ENCODE measurements at places on chromosomes 3 and 15.

GRCh38 chr15:98914626-98915025 lies 93.0 kb downstream of the PGPEP1L start:
- DNase-seq, result no peak

DNA sequence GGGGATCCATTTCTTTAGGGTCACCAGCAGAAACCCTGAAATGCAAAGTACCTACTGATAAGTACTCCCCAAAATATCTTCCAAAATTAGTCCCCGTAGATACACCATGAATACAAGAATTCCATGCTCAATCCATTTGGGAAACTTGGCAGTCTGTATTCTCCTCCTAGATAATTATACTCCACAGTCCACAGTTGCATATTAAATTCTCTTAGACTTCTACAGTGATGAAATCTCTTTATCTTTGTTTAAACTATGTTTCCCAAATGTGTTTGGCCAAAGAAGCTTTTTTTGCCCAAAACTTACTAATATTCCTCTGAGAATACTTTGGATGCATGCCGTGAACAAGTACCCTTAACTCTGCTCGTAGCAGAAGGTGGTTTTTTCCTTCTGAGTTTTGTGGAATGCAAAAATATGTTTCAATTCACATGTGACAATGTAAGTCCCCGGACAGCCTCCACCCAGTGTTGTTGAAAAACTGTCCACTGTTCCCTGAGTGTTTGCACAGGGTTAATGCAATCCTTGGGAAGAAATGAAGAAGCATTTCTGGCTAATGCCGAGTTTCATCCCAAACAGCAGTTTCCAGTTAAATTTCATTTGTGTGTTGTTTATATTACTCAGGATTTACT lies 126.7 kb downstream of the ARNT2 start:
- no peak for DNase-seq

GRCh38 chr3:34678575-34678974 lies 880.1 kb downstream of the PDCD6IP start:
- no peak for DNase-seq

DNA sequence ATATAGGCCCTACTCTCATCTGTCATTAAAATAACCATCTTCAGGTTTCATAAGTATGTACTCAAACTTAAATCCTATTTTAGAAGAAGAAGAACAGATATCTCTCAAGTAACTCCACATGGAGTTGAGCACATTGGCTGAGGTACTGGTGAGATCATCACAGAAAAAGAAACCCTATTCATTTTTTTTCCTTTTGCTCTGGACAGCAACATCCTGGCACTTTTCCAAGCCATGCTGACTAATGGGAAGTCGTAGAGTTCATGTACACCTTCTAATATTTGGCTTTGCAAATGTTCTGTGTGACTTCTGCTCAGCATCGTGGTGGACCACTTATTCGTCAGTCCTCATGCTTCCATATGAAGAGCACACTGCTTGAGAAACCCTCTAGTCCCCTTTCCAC lies 336.0 kb upstream of the KCNH8 start:
- no peak for DNase-seq

DNA sequence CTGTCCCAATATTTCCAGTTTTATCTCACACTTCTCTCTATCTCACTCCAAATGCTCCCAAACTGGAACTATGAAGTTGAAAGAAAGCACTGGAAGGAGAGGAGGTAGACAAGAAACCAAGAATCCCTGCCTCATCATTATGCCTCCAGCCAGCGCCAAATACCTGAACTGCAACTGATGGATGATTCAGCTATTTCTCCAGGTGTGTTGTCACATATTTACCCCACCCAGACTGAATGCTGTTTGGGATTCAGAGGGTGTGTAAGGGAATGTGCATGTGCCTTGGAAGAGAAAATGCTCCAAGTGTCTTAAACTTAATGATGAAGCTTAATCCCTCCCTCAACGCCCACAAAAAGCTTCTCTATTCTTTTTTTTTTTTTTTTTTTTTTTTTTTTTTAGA lies 269.5 kb upstream of the ATP11B start:
- no peak for DNase-seq

GRCh38 chr3:183427876-183428446 lies 458 bp downstream of the MCF2L2 start:
- no peak for DNase-seq

Measured in CD4-positive, alpha-beta T cell (primary cell).